ENCODE measurements at places on chromosomes 2 and 18.
A peak's percentile ranks its signal among the peaks of the same experiment; 100 is the strongest.

GRCh38 chr2:85649201-85650190 is 18.5 kb downstream of the SFTPB start:
- no peak for DNase-seq

GRCh38 chr18:13275075-13275474 is 56.5 kb downstream of the LDLRAD4 start:
- no peak for DNase-seq

DNA sequence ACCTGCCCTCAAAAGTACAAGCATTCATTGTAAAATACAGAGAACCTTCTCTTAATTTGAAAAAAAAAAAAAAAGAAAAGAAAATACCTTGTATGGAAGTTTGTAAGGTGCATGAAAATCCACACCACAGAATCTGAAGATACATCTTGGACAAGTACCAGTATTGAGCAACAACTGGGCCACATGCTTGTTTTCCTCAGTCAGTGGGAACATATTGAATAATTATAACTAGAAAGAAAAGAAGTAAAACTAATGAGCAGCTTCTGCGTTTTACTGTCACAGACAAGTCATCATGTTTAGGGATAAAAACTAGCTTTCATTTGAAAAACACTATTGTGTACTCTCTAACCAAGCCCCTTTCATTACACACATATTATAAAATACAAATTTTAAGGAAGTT is 5.8 kb upstream of the PEX13 start:
- DNase-seq, result no peak

- DNase-seq, result no peak
Measured at GRCh38 chr2:234863043-234863934, 88.5 kb upstream of the SH3BP4 start.

DNA sequence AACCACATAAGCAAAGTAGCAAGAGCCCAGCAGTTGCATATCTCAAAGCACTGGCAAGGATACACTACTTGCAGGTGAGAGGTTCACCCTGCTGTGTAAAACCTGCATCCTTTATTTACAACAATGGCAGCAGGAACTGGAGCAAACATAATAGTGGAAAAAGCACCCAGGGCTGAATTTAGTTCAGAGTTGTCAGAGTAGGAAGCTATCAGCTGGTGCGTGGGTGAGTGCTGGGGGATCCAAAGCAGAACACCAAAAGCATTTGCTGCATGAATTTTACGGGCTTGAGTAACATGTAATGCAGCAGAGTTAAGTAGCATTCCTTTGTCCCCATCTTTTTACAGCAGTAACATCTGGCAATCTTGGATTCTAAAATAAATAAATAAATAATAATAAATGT is 73.5 kb upstream of the SRD5A2 start:
- no peak for DNase-seq

- DNase-seq, result no peak
Measured at GRCh38 chr18:64244571-64244970, 95.7 kb upstream of the LINC00305 start.

DNA sequence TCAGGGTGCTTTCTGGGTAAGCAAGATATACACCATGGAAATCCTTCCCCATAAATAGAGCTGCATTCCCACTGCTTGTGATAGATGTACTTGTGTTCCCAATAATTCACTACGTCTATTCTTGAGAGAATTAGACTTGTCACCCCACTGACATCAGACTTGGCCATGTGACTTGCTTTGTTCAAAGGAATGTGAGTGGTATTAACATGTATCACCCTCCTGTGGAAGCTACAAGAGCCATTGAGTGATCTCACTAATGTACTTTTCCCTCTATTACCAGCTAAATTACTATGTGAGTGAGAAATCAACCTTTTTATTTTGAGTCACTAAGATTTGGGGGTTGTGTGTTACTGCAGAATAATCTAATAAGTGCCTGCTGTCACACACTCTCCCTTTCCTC is 176.0 kb downstream of the CCDC178 start:
- DNase-seq, result no peak

- peak; percentile 62 for DNase-seq
Measured at GRCh38 chr2:144358979-144359541, 160.9 kb downstream of the ZEB2 start.

- DNase-seq, result peak; percentile 81
Measured at GRCh38 chr18:23131693-23132319, 3.5 kb upstream of the CABLES1 start.

- DNase-seq, result no peak
Measured at GRCh38 chr2:68569604-68570003, 73.8 kb upstream of the PROKR1 start.

DNA sequence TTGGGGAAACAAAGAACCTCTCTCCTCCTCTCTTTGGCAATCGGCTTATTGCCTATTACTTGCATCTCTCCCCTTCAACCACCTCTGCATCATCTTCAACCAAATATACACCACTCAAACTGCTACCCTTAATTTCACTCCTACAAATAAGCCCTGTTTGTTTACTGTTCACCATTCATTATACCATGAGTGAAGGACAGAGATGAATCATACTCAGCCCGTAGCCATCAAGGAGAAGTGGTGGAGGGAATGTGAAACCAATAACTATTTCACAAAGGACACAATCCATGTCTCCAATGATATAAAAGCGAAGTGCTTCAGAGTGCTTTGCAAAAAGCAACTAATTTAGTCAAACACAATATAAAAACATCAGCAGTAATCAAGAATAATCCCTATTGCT is 76.8 kb downstream of the CACNB4 start:
- no peak for DNase-seq

DNA sequence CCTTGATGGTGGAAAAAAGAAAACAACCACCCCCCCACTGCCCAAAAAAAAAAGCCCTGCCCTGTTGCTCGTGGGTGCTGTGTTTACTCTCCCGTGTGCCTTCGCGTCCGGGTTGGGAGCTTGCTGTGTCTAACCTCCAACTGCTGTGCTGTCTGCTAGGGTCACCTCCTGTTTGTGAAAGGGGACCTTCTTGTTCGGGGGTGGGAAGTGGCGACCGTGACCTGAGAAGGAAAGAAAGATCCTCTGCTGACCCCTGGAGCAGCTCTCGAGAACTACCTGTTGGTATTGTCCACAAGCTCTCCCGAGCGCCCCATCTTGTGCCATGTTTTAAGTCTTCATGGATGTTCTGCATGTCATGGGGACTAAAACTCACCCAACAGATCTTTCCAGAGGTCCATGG is 28.0 kb downstream of the MAL start:
- DNase-seq, result peak; percentile 64

DNA sequence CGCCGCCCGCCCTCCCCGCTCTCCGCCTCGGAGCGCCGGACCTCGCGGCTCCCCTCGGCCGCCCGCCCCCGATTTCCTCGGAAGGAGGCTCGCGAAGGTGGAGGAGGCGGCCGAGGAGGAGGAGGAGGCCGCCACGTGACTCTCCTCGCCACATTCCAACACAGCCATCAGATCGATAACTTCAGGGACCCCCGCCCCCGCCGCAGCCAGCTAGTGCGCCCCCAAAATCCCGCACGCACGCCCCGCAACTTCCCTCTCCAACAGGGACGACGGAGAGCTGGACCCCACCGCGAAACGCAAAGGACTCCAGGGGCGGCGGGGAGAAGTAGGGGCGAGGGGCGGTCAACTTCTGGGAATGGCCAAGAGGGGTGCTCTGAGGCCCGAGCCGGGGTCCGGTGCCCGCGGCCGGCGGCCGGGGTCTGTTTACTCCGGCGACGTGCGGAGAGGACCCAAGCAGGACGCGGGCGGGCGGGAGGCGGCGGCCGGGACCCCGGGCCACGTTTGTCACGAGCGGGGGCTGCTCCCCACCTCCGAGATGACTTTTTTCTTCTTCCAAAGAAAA is 2.0 kb downstream of the ZNF521 start:
- peak; percentile 26 for DNase-seq

- no peak for DNase-seq
Measured at GRCh38 chr2:122736279-122736678, 980.8 kb downstream of the TSN start.

DNA sequence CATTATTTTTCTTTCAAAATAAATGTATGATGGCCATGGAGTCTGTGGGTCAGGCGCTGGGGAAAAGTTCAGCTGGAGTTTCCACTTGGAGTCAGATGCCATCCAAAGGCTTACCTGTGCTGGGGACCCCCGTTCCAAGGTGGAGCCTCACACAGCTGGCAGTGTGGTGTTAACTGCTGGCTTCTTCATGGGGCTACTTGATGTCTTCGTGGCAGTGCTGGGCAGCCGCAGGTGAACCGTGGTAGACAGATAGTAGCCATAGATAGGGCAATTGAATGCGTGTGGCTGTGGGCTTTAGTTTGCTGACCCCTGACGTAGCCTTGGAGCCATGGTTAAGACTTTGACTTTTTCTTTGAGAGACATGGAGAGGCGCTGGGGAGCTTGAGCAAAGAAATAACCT is 83.1 kb downstream of the HS6ST1 start:
- DNase-seq, result no peak

DNA sequence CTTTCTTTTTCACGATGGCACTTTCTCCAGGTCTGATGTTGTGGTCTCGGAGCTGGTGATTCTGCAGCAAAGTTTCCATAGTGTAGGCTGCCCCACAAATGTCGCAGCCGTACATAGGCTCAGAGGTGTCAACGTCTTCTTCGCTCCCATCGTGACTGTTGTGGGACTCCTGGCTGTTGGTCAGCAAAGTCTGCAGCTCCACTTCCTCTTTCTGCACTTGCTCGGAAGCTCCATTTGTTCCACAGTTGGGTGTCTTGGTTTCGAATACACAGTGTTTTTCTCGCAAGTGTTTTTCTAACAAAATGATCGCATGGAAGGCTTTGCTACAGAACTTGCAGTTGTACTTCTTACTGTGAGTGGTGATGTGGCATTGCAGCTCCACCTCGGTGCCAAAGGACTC is 126.8 kb downstream of the ZNF521 start:
- DNase-seq, result no peak

- no peak for DNase-seq
Measured at GRCh38 chr2:164535280-164536025, 85.8 kb downstream of the GRB14 start.

- DNase-seq, result no peak
Measured at GRCh38 chr18:28511413-28511821, 334.5 kb upstream of the CDH2 start.

- no peak for DNase-seq
Measured at GRCh38 chr2:182372661-182373060, 54.2 kb downstream of the PDE1A start.

DNA sequence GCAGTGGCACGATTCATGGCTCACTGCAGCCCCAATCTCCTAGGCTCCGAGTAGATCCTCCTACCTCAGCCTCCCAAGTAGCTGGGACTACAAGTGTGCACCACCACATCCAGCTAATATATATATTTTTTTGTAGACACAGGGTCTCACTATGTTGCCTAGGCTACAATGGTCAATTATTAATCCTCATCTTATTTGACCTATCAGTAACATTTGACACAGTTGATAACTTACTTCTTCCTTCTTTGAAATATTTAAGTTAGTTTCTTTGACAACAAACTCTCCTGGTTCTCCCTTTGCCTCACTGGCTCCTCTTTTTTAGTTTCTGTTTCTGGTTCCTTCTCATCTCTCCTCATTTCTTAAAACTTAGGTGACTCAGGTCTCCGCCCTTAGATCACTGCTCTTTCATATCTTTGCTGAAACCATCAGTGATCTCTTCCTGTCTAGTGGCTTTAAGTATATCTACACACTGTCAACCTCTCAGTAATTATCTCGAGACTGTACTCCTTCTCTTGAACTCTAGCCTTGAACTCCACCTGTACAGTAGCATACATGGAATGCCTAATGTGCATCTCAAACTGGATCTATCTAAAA is 11.5 kb downstream of the PGAP1 start:
- DNase-seq, result peak; percentile 34

DNA sequence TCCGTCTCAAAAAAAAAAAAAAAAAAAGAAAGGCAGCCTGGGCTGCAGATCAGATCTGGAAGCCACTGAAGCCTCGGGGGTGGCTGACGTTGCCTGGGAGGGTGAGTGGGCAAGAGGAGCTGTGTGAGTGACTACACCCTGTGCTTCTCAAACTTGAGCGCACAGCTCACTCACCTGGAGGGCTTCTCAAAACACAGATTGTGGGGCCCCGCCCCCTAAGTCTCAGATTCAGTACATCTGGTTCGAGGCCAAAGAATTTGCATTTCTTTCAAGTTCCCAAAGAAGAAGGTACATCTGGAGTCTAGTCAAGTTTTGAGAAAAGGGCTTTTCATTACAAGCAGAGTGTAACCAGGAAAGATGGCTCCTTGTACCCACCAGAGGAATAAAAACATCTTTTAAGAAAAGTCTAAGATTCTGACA is 97.7 kb upstream of the CAB39 start:
- peak; percentile 75 for DNase-seq

- DNase-seq, result no peak
Measured at GRCh38 chr18:26442126-26442525, 106.2 kb downstream of the KCTD1 start.

DNA sequence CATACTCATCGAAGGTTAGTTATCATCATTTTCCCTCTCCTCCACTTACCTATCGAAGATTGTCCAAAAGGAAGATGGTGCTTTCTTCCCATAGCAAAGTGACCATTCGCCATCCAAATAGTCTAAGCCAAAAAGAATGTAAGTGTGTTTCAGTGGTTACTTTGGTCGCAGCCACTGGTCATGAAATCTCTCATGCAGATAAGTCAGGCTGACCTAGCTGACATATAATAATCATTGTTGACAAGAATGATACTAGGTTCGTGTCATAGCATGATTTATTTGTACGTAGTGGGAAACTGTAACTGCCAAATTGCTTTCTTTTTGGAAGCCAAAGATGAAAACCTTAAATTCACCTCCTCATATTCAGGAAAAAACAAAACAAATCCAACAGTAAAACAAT is 89.6 kb upstream of the PMAIP1 start:
- DNase-seq, result no peak

GRCh38 chr2:62177392-62178049 is 18.4 kb upstream of the B3GNT2 start:
- no peak for DNase-seq

GRCh38 chr2:197514754-197515153 is 1.1 kb upstream of the MOB4 start:
- DNase-seq, result no peak

DNA sequence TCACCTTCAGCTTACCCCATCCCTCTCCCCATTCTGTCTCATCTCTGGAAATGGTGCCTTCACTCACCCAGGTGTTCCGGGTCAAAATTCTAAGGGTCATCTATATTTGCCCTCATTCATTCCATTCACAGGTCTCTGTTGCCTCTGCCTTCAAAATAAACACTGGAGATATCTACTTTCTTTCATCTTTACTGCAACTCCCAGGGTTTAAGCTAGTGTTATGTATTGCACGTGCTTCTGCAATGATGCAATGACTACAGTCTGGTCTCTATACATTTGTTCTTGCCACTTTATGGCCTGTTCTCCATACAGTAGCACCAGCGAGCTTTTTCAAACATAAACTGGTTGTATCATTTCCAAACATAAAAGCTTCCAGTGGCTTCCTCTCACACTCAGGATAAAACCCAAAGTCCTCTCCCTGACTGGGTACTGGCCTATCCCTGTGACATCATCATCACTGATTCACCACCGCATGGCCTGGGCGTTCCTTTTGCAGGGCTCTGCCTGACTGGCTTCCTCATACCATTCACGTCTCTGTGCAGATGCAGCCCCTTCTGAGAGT is 14.3 kb downstream of the DSG2 start:
- no peak for DNase-seq

All from GM13976 (cell line).